ENCODE measurements at places on chromosomes 7 and 10.

GRCh38 chr7:16268821-16269768 lies 152.2 kb downstream of the CRPPA start:
- peak; percentile 78 for DNase-seq

- no peak for DNase-seq
These were observed 492.9 kb upstream of the FOXK1 start for GRCh38 chr7:4189131-4189570.

- DNase-seq = no peak
These were observed 59.0 kb downstream of the ADCYAP1R1 start for GRCh38 chr7:31111109-31111451.

- DNase-seq = no peak
These were observed 107.3 kb downstream of the CELF2 start for GRCh38 chr10:11125004-11125403.

DNA sequence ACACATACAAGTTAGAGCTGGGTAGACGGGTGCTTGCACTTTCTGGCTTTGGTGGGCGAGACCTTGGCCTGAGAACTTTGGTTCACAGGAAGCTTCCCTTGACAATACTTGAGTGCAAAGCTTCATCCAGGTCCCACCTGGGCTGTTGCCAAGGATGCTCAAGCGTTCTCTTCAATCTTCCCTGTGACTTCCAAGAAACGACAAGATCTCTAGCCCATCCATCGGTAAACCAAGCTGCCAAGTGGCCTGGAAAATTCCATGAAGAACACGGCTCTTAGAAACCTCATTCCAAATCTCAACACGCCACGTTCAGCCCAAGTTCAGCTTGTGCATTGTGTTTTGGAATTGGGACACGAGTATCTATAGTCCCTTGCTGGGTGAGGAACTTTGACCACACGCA lies 84.7 kb downstream of the CHST15 start:
- no peak for DNase-seq

GRCh38 chr10:51501396-51501795 lies 198.0 kb downstream of the CSTF2T start:
- no peak for DNase-seq

GRCh38 chr7:99143521-99143852 lies 421 bp downstream of the SMURF1 start:
- DNase-seq = no peak

DNA sequence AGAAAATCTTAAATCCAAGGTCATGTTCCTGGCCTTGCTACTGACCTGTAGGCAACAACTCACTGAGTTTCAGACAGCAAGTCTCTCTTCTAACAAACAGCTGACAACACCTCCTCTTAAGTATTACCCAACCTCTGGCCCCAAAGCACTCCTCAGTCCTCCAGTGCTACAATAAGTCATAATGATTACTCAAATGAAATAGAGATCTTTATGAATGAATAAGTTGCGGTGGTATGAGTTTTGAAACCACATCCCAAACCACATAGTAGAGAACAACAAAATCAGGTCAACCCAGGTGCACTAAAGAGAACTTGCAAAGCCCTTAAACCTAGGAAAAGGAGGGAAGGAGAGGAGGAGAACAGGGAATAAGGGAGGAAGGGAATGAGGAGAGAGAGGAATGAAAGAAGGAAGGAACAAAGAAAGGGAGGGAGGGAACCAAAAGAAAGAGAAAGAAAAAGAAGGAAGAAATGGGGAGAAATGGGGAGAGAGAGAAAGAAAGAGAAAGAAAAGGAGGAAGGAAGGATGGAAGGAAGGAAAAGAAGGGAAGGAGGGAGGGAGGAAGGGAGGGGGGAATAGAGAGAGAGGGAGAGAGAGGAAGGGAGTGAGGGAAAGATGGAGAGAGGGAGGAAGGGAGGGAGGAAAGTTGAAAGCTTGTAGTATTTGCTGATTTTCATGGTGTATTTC lies 142.8 kb upstream of the CALCR start:
- DNase-seq = peak; percentile 38

DNA sequence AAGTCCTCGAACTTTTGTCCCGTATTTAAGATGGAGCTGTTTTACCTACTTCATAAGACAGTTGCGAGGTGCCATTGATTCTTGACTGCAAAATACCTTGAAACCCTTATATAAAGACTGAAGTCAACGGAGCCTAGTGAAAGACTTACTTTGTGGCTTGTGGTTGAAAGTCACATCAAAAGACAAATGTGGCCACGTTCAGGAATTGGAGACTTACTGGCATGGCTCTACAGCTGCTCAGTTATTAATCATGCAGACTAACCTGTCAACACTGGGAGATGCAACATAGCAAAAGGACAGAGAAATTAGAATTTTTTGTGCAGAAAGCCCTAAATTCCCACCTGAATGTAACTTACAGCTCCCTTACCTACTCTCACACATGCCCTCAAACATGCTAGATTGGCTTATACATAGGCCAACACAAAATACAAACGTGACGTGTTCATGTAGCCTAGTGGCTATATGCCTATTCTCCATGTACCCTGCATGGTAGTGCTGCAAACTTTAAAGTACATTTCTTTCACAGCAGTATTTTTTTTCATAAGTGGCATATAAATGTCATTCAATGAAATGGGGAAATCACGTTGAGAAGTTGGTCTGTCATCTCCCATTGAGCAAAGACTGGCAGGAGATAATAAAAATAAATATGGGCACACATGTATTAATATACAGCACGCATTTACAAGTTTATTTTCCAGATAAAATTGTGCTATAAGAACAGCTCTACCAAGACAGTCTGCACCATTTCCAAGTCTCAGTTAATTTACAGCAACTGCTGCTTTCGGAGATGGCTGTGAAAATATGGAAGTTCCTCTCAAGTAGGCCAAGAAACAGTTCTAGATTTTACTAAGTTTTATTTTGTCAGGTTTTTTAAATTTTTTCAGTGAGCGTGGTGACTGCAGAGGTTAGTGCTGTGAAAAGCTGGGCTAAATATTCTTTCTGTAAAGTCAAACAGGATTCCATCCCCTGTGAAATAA lies 170.4 kb upstream of the C7orf33 start:
- no peak for DNase-seq

- DNase-seq = no peak
These were observed 8.4 kb downstream of the BNIP3 start for GRCh38 chr10:131973160-131973951.

DNA sequence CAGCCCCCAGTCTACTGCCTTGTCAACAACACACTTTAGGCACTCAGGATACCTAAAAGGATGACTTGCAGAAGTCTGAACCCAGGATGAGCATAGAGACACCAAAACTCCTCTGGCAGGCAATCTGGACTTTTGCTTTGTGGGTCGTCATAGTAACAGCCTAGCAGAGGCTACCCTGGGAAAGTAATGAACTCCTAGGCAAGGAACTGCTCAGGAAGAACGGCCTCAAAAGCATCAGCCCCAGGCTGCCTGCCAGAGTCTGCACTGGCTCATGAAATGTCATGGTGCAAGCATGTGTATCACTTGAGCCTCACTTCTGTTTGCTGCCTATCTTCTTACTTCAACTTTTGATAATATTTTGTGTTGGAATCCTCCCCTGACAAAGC lies 715.1 kb downstream of the GRID1 start:
- no peak for DNase-seq

GRCh38 chr7:132580277-132580676 lies 4.0 kb upstream of the PLXNA4 start:
- no peak for DNase-seq

DNA sequence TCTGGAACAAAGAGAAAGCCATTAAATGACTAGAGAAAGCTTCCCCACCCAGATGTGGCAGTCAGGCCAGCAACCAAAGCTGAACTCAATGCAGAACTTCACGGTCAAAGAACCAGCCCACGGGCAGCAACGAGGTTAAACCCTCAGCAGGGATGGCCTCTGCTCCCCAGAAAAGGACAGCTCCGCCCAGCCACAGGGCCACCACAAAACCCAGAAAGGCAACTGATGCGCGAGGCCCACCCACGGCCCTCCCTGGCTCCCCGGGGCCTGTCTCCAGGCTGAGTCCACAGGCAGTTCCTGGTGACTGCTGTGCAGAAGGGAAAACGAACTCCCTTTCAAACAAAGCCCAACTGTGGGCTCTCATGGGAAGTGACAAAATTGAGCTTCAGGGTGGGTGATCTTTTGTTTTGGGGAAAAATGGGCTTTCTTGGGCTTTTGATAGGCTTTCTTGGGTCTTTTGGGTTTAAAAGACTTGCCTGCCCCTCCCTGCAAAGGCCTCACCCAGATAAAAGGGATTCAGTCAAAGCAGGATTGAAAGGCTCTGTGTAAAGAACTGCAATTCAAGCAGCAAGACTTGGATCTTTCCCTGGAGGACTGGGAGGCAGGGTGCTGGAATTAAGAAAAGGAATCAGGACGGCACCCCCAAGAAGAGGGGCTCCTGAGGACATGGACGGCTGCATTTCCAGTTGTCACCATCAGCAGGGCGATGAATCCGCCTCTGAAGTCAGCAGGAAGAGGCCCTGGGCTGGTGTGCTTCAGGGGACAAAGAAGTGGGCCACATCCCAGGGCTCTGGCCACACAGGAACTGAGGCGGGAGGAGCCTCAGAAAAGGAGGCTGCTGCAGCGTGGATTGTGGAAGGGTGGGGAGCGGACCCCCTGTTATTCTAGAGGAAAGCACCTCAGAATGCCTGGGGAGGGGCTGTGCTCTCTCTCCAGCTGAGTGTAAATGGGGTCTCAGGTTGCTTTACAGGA lies 209.9 kb downstream of the USP6NL start:
- no peak for DNase-seq

GRCh38 chr10:30456266-30456665 lies 22.3 kb downstream of the MAP3K8 start:
- no peak for DNase-seq

DNA sequence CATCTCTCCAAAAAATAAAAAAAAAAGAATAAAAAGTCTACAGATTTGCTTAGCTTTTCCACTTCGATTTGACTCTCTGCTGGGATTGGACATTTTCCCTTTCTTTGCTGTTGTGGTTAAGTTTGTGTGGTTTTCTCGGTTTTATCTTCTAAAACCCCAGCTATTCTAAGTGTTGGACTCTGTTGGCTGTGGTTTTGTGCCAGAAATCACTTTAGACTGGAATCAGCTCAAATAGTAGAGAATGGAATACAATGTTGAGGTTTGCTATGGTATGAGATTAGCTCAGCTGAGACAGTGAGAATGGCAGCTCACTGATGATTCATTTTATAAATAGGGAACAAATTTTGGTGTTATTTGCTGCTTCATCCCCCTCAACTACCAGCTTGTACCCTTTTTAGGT lies 116.0 kb downstream of the BUB3 start:
- peak; percentile 71 for DNase-seq

DNA sequence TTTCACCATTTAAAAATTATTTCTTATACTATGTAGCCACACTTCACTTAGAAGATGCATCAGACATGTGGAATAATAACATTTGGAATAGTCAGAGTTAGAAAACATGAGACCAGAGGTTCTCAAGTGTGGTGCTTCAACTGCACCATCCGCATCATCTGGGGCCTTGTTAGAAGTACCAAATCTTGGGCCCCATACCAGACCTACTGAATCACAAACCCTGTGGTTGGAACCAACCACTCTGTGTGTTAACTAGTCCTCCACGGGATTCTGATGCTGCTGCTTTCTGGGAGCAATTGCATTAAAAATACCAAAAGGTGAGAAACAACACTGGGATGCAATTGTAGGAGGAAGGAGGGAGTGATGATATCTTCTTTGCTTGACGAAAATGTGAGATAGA lies 125.2 kb downstream of the GNAT3 start:
- peak; percentile 35 for DNase-seq

DNA sequence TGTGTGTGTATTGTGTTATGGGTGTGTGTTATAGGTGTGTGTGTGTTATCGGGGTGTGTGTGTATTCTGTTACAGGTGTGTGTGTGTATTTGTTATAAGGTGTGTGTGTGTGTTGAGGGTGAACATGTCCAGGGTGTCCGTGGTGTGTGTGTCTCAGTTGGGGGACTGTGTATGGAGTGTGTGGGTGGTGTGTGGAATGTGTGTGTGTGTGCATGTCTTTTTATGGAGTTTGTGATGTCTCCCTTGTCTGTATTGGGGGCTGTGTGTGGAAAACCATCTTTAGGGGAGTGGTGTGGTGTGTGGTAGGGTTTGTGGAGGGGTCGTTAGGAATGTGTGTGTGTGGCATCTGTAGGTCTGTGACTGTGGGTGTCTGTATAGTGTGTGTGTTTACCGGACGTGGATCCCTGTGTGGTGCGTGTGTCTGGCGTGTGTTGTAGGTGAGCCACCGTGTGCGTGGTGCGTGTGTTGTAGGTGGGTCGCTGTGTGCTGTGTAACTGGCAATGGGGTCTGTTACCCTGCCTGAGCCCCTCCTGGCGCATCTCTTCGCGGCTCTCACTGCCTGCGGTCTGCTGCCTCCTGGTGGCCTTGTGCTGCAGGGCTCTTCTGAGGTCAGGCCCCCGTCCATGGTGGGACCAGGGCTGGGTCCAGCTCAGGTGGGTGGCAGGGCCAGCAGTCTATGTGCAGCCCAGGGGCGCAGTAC lies 61.7 kb downstream of the PALD1 start:
- DNase-seq = no peak

- no peak for DNase-seq
These were observed 544.8 kb downstream of the CNTNAP2 start for GRCh38 chr7:146661435-146661834.

- no peak for DNase-seq
These were observed 697 bp downstream of the ARPC1A start for GRCh38 chr7:99326408-99326782.

- no peak for DNase-seq
These were observed 48.7 kb downstream of the STK17A start for GRCh38 chr7:43631559-43631958.

GRCh38 chr7:21106296-21106732 lies 319.6 kb upstream of the SP8 start:
- no peak for DNase-seq

DNA sequence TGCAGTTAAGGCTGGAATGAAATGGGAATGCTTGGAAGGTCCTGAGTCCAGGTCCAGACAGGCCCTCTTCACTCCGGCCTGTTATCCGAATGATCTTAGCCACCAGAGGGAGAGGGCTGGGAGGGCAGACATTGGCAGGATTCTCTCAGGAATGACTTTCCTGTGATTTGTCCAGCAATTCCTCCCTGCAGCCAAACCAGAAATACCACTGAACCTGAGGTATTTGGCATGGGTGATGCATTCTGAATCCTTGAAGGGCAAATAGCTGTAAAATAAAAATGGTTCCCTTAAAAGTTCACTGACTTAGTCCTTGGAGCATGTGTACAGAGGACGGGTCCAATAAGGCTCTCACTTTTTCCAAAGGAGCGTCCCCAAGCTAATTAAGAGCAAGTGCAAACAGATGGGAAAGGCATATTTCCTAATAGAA lies 77.5 kb upstream of the HABP2 start:
- DNase-seq = no peak

- DNase-seq = no peak
These were observed 139.8 kb downstream of the FAM53B start for GRCh38 chr10:124604214-124605000.

DNA sequence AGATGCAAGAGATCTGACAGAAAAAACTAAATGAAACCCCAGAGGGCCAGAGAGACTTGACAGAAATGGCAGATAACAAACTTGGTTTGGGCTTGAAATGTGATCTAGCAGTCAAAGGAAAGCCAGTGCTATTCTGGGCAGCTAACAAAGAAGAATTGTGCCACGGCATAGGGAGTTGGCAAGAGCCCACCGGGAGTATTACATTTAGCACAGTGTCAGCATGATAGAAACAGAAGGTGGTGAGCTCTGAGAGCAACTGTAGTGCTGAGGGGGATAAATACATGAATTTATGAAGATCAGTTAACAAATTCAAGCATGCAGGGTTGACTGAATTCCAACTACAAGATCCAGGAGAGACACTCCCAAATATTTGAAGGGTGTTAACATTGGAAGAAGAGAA lies 91.1 kb downstream of the AHCYL2 start:
- no peak for DNase-seq

GRCh38 chr10:47254611-47255010 lies 45.4 kb upstream of the GDF10 start:
- DNase-seq = no peak
